Hepatocyte (in vitro differentiated cells): ENCODE measurements at places on chromosomes 1 and 21. TPM values are rescaled to one million over a fixed set of nuclear protein-coding genes. Genes with fewer than 3 reads are reported as not detected.

- no peak overlapping the region for H3K4me3 ChIP-seq
- H3K36me3 ChIP-seq: no peaks in the 10 kb centered on the region
- H3K4me1 ChIP-seq: no peaks in the 10 kb centered on the region
- H3K27ac ChIP-seq: no peak overlapping the region
- no peaks in the 10 kb centered on the region for H3K27me3 ChIP-seq
- no peak for DNase-seq
Observed at GRCh38 chr1:43123031-43123430, 49.1 kb downstream of the EBNA1BP2 start.

DNA sequence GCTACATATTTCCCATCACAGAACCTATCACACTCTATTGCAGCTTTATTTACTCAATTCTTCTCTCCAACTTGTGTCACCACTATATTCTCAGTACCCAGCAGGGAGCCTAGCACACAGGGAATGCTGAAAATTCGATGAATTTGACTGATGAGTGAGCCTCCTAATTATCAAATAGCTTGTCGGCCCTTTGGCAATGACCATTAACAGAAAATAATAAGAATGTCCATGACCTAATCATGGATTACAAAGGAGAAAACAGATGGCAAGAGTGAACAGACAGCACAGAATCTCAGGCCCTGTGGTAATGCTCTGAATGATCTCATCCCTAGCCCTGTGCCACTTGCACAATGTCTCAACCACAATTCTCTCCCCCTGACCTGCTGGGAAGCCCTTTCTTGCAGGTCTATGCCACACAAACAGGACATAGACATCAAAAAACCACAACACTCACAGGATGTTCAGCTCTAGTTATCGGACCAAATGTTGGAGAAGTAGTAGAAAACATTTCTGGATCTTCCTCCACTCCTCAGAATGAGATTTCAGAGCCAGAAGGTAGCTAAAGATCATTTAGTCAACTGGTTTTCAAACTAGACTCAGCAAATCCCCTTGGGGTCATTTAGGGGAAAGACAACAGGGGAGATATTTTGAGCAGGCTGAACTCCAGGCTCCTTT, 68.4 kb downstream of the LUZP1 start:
- DNase-seq: peak; percentile 37
- no peak overlapping the region for H3K4me3 ChIP-seq
- H3K27me3 ChIP-seq: no peaks in the 10 kb centered on the region
- H3K4me1 ChIP-seq: peaks cover 33% of the 10 kb centered on the region
- H3K27ac ChIP-seq: peak overlapping the region; percentile 37

DNA sequence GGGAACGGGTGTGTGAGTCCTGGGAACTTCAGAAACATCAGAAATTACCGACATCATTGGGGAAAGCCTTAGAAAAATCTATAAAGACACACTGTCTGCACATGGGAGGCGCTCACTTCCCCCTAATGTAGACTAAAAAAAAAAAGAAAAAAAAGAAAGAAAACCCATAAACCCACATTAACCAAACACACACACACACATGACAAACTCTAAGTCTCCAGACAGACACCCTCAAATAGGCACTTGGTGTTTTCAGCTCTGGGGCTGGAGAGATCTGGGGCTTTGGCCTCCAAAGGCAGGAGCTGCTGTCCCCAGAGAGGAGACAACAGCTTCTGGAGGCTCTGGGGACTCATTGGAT, 13.2 kb upstream of the SDHB start:
- no peaks in the 10 kb centered on the region for H3K27me3 ChIP-seq
- H3K4me1 ChIP-seq: no peaks in the 10 kb centered on the region
- DNase-seq: no peak
- no peak overlapping the region for H3K27ac ChIP-seq
- H3K4me3 ChIP-seq: no peak overlapping the region

DNA sequence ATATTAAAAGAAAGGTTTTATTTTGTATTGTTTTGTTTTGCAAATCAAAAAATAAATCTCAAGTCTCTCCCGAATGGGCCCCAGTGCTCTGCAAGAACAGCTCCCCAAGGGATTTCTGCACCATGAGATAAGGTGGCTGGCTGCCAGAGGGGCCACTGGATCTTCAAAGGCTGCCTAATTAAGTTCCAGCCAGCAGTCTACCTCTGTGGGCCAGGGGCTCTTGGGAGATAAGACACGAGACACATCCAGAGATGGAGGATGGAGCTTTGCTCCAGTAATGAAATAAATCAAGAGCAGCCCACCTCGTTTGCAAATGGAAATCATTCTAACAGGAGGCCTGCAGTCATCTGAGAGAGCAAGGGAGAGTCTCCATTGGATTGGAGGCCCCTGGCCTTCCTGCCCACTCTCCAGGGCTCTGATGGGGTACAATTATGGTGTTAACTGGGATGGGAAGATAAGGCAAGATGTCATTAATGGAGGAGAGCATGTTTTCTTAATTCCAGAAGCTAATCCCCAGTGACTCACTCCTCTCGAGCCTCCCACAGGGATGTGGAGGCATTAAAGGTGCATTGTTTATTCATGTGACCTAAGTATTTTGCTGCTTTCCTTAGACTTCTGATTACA, 155.2 kb upstream of the KAZN start:
- no peaks in the 10 kb centered on the region for H3K36me3 ChIP-seq
- no peaks in the 10 kb centered on the region for H3K27me3 ChIP-seq
- H3K4me1 ChIP-seq: no peaks in the 10 kb centered on the region
- H3K4me3 ChIP-seq: no peak overlapping the region
- no peak for DNase-seq
- no peak overlapping the region for H3K27ac ChIP-seq

GRCh38 chr1:1883092-1883873, 7.6 kb downstream of the GNB1 start:
- no peaks in the 10 kb centered on the region for H3K36me3 ChIP-seq
- no peak for DNase-seq
- no peak overlapping the region for H3K4me3 ChIP-seq

GRCh38 chr1:9551984-9552383, 12.7 kb downstream of the SLC25A33 start:
- H3K4me3 ChIP-seq: no peak overlapping the region
- DNase-seq: no peak
- H3K36me3 ChIP-seq: no peaks in the 10 kb centered on the region
- no peak overlapping the region for H3K27ac ChIP-seq
- no peaks in the 10 kb centered on the region for H3K27me3 ChIP-seq

TIMM17A gene
- total RNA-seq: 54.5 and 65.0 TPM in 2 replicates

LRRC7 gene
- 1.3 and 1.8 TPM in 2 replicates for total RNA-seq

PTTG1IP gene
- 344 and 348 TPM in 2 replicates for total RNA-seq

LCK gene
- 0.40 and 0.68 TPM in 2 replicates for total RNA-seq
